ENCODE measurements at places on chromosomes 6 and 20. TPM values are rescaled to one million over a fixed set of nuclear protein-coding genes. Genes with fewer than 3 reads are reported as not detected.
A peak's percentile ranks its signal among the peaks of the same experiment; 100 is the strongest.

- DNase-seq, result no peak
Observed at GRCh38 chr6:64505312-64505711, 869.7 kb downstream of the PHF3 start.

- no peak for DNase-seq
Observed at GRCh38 chr20:38579219-38579910, 1.6 kb upstream of the ADIG start.

- no peak for DNase-seq
Observed at GRCh38 chr6:83490217-83490807, 22.0 kb upstream of the PRSS35 start.

DNA sequence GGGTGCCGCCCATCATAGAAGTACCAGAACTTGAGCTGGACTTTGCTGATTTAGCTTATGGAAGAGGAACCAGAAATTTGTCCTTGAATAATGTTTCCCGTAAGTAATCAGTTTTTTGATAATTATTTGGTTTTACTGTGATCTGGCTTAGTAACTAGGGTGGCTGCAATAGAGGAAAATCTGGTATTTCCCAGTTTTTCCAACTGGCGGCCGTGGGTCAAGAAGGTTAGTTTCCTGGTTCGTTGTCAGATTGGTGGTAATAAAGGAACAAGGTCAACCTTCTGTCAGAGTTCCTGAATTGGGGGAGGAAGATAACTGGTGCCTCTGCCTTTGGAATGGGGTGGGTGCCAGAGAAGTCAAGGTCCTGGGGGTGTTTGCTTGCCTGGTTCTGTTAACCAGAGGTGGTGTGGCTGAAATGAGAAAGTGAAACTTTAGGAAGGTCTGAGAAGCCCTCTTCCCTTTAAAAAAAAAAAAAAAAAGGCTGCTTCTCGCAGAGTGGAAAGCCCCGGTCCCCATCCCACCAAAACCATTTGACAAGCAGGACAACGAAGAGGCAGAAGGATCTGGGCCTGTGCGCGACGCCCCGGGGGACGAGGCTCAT is at the start of gene CALHM6:
CALHM6 (plus strand) TSS at position 45 of the 601 bp plus-strand sequence; CDS start at position 600, 555 bp downstream.
- no peak for DNase-seq

DNA sequence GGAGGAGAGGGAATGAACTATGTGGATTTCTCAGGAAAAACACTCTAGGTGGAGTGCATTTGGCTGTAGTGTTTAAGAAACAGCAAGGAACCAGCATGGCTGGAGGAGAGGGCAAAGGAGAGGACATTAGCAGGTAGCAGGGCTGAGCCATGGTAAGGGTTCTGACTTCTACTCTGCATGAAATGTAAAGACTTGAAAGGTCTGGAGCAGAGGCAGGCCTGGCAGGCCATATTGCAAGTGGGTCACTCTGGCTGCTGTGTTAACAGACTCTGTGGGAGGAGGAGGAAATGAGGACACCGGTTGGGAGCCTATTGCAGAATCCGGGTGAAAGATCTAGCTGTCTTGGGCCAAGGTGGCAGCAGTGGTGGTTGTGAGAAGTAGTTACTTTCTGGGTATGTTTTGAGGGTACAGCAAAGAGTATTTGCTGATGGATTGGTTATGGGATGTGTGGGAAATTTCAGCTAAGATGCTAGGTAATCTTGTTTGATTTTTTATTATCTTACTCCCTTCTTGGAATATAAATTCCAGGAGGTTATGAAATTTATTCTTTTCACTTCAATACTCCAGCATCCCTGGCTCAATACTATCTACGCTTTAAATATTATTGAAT is 115.9 kb upstream of the BCLAF1 start:
- no peak for DNase-seq

Gene KHDC1
- 8.0 TPM for total RNA-seq

- DNase-seq, result no peak
Observed at GRCh38 chr20:41998539-41999341, 380.6 kb upstream of the CHD6 start.

DNA sequence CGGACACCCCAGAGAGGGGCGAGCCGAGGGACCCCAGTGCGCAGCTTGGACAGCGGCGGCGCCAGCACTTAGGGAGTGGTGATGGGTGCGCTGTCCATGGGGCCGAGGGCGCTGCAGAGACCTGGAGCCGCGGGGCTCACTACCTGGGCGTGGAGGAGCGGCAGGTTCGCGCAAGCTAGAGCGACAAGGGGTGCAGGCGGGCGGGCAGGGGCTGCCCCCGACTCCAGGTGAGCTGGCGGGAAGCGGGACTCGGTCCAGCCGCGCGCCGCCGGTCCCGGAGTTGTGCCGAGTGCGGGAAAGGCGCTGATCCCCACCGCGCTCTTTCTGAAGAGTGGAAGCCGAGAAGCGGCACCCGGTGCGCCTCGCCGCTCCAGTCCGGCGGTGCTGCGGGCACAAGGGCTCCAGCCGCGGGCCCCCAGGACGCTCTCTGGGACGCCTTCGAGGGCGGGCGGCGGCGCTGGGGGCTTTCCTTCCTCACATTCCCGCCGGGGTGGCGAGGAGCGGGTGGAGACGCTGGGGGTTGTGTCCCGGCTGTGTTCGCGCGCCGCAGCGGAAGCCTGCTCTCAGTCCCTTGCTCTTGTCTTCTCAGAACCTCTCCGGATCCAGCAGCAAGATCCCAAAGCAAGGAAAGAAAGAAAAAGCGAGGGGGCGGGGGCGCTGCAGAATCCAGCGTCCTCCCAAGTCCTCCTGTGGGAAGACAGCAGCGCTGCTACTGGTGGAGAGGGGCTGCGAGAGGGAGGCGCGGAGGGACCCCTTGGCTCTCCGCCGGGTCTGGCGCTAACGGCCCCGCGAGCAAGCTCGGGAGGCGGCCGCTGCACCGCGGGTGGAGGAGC is at the start of gene B3GAT2:
B3GAT2 (minus strand) TSS at position 610 of the 833 bp plus-strand sequence. CDS start 631 bp downstream, outside the sequence.
- DNase-seq, result peak; percentile 19
